ENCODE measurements at places on chromosomes 2 and 18. TPM values are rescaled to one million over a fixed set of nuclear protein-coding genes. Genes with fewer than 3 reads are reported as not detected.

ATAD2B gene
- total RNA-seq = 10.7 TPM

MFF gene
- total RNA-seq = 66.9 TPM

FASTKD1 gene
- total RNA-seq = 18.9 TPM

FHL2 gene
- total RNA-seq = 230 TPM

MARCO gene
- total RNA-seq = not detected

ARHGAP28 gene
- 0.03 TPM for total RNA-seq

POTEJ gene
- total RNA-seq = not detected

MAP2 gene
- total RNA-seq = 10.7 TPM

PLB1 gene
- total RNA-seq = 1.3 TPM

DSEL gene
- 53.5 TPM for total RNA-seq

DOK6 gene
- total RNA-seq = 14.1 TPM

SATB2 gene
- 11.7 TPM for total RNA-seq

RSAD2 gene
- total RNA-seq = 0.33 TPM

ATP6V1C2 gene
- not detected for total RNA-seq

CROCC2 gene
- total RNA-seq = 0.13 TPM

MC4R gene
- not detected for total RNA-seq

CXCR1 gene
- not detected for total RNA-seq

PTH2R gene
- total RNA-seq = 0.17 TPM

CCDC138 gene
- 1.5 TPM for total RNA-seq

ERFE gene
- total RNA-seq = 0.56 TPM

POTEC gene
- under 0.01 TPM for total RNA-seq

ASAP2 gene
- 63.4 TPM for total RNA-seq

NFE2L2 gene
- total RNA-seq = 76.5 TPM

VWC2L gene
- not detected for total RNA-seq

TEX44 gene
- total RNA-seq = not detected

COL4A4 gene
- total RNA-seq = 7.7 TPM

REG3G gene
- not detected for total RNA-seq

RNU2-63P gene
- total RNA-seq = not detected

TRIM43B gene
- not detected for total RNA-seq

CRYGD gene
- total RNA-seq = not detected

GAREM2 gene
- total RNA-seq = 2.4 TPM

KCNF1 gene
- total RNA-seq = not detected

IL1RL2 gene
- 1.6 TPM for total RNA-seq

TMEM163 gene
- 0.76 TPM for total RNA-seq

DES gene
- total RNA-seq = 3.0 TPM

GRP gene
- not detected for total RNA-seq

FOXD4L1 gene
- 0.13 TPM for total RNA-seq

HAAO gene
- 0.85 TPM for total RNA-seq

DNAH6 gene
- total RNA-seq = 0.13 TPM

LRATD1 gene
- 0.07 TPM for total RNA-seq

STEAP3 gene
- total RNA-seq = 18.4 TPM

SGO2 gene
- total RNA-seq = 2.4 TPM

TANC1 gene
- 40.1 TPM for total RNA-seq

RASGRP3 gene
- 3.0 TPM for total RNA-seq

C2orf72 gene
- total RNA-seq = 6.3 TPM

B3GNT7 gene
- total RNA-seq = 1.1 TPM

UGT1A4 gene
- total RNA-seq = not detected

CFAP65 gene
- 0.03 TPM for total RNA-seq

ABCB11 gene
- 0.13 TPM for total RNA-seq

SIX3 gene
- not detected for total RNA-seq

BOLL gene
- not detected for total RNA-seq

MTIF2 gene
- 27.1 TPM for total RNA-seq

KIDINS220 gene
- 90.3 TPM for total RNA-seq

DUSP19 gene
- total RNA-seq = 4.3 TPM

PROC gene
- total RNA-seq = 0.26 TPM

Measured in smooth muscle cell of the pulmonary artery (primary cell).